ENCODE measurements at places on chromosomes 3 and 15.

DNA sequence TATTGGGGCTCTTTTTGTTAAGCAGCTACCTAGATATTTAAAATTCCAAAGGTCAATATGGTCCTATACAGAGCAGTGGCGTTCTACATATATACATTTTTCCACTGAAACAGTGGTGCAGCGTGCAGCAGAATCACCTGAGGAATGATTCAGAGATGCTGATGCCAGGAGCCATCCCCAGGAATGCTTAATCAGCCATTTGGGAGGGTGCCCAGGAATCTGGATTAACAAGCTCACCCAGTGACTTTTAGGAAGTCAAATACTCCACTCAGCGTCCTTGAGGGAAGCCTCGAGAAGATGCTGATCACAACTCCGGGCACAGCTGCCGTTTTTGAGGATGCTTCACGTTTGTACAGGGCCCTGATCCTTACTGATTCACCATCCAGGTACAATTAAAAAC lies 82.6 kb upstream of the ARHGEF3 start:
- peak; percentile 7 for DNase-seq

DNA sequence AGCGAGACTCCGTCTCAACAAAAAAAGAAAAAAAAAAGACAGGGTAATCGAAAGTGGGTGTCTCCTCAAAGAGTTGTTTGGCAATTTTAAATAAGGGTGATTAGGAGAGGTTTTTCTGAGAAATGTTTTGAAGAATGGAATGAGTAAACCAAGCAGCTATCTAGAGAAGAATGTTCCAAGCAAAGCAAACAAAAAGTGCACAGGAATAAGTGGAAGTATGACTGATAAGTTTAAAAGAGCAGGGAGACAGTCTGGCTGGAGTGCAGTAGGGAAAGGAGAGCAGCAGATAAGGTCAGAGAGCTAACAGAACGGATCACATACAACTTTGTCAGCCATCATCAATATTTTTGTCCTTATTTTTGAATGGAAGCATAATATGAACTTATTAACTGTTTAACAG lies 853.5 kb downstream of the TUSC7 start:
- DNase-seq, result no peak

GRCh38 chr3:14169871-14170270 lies 8.5 kb downstream of the XPC start:
- no peak for DNase-seq

DNA sequence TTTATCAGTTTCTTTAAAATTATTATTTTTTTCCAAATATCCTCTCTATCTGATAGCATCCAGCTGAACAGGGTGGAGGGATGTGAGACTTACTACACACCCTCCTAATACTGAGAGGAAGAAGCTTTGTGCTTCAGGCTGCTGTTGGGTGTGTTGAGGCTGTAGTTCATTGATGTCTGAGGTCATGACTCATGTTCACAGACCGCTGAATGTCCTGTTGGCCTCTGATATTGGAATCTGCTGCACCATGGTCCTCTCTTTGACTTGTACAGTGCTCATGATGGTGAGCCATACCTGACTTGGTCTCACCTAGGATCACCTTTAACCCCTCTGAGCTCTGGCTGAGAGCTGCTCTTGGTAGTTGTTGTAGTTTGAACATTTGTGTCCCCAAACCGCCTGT lies 302.9 kb downstream of the SATB1 start:
- peak; percentile 22 for DNase-seq

GRCh38 chr3:62818347-62818746 lies 56.9 kb downstream of the CADPS start:
- no peak for DNase-seq

- DNase-seq, result no peak
Observed at GRCh38 chr15:80709542-80709941, 14.4 kb downstream of the ABHD17C start.

- DNase-seq, result peak; percentile 55
Observed at GRCh38 chr15:58510715-58511598, 79.2 kb downstream of the LIPC start.

- no peak for DNase-seq
Observed at GRCh38 chr3:72896996-72897757, 9.3 kb downstream of the GXYLT2 start.

- DNase-seq, result no peak
Observed at GRCh38 chr3:10281951-10282350, 10.8 kb downstream of the GHRL start.

GRCh38 chr3:186636536-186636935 lies 3.7 kb upstream of the FETUB start:
- DNase-seq, result no peak
